ENCODE measurements at places on chromosomes 5 and 9. TPM values are rescaled to one million over a fixed set of nuclear protein-coding genes. Genes with fewer than 3 reads are reported as not detected.

GRCh38 chr5:168580227-168580508 is 1.0 kb upstream of the PANK3 start:
- DNase-seq = no peak

- no peak for DNase-seq
Measured at GRCh38 chr5:14491015-14491915, 90.3 kb upstream of the OTULINL start.

DNA sequence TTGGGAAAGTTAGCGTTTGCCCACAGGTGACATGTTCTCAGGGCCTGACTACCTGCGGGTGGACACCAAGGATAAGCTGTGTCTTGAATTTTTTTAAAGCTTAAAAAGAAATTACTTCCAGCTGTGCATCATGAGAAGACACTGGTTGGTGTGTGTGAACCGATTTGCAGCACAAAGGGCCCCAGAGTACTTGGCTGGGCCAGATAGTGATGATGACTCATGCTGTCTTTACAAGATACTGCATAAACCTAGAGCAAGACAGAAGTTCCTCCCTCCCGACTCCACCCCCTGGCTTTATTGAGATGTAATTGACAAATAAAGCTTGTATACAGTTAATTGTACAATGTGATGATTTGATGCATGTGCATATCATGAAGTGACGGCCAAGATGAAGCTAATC is 212.8 kb downstream of the NXNL2 start:
- no peak for DNase-seq

DNA sequence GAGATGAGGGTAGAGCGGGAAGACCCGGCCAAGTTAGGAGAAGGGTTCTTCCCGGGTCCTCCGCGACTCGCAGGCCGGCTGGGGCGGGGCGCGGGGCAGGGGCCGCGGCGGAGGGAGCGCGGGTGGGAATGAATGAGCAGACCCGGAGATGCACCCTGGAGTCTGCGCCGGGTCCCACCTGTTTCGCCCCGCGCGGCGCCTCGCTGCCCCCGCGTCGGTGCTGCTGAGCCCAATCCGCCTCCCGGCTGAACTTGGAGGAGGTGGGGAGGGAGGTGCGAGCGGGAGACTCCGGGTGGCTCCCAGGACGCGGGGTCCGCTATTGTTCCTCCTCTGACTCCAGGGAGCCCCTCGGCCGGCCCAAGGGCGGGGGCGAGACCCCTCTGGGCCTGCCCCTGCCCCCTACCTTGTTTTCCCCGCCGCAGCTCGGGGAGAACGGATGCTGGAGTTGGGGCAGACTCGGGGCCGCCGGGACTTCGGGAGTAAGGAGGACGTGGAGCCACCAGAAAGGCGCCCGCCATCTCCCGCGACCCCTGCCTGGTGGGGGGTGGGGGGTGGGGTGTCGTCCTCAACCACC is 659 bp downstream of the RAI14 start:
- no peak for DNase-seq

- DNase-seq = no peak
Measured at GRCh38 chr5:110304176-110304575, 422.3 kb downstream of the TMEM232 start.

- DNase-seq = no peak
Measured at GRCh38 chr5:139820130-139820529, 24.5 kb downstream of the PSD2 start.

Gene KCNT1
- polyA plus RNA-seq = 0.20 TPM

Gene PTRH1
- 5.4 TPM for polyA plus RNA-seq

Gene ENTREP1
- polyA plus RNA-seq = 2.9 TPM

All from left renal pelvis (tissue), 4 donors.